ENCODE measurements at places on chromosomes 7 and 10.
A peak's percentile ranks its signal among the peaks of the same experiment; 100 is the strongest.

DNA sequence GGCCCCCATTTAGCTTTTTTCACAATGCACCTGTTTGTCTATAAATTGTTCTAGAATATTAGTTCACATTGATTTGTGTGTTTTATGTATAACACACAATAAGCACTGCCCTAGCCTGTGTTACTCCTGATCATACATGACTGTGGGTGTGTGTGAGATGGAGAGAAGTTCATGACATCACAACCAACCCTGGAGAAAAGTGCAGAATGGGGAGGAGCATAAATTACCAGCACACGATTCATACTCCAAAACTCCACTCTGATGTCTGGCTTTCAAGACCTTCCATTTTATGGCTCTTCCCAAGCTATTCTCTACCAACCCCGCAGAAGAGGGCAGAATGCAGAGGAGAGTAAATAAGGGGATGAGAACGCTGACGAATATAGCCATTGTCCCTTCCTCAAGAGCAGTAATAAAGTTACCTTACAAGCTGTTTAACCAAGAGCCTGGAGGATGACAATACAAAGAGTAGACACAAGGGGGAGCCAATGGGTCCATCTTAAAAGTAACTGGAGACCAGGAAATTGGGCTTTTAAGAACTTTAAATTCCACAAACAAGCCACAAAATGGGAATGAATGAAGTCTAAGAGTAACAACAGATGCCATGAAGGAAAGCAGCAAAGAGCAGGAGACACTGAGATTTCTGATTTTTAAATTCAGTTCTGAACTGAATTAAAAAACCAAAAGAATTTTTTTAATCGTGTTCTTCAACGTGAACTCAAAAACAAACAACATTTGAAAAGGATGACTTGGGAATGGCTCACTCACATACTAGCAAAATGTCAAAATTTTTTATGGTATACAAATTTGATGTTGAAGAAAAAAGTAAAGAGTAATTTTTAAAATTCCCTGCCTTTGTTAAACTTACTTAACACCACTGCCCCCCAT lies 159.6 kb downstream of the PARD3 start:
- peak; percentile 81 for DNase-seq

DNA sequence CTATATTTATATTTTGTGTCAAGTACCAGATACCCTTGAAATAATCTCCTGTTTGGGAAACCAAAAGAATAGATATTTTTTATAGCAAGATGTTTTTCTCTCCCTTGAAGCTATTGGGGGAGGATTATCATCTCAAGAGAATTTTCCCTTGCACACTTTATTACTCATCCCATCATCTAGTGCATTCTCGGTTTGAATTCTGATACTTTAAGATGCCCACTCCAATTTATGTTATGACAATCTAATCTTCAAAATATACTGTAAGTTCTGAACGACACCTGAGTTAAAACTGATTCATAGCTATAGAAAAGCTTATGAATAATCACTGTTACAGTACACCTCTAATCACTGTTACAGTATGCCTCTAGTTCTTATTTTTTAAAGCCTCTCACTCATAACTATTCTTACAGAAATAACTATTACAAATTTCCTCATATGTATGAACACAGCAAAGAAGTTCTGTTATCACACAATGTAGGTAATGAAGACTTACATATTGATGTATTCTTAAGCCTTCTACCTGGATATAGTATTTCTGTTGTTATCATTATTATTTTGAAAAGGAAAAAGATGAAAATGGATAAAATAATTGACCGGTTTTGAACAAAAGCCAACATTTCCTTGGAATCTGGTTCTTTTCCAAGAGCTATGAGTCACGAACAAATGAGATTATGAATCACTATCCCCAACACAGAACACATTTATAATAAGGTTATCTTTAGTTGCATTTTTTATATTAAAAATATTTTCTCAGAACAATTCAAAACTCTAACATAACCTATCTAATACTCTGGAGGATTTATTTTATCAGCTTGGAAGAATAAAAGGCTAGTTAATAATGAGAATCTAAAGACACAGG lies 72.3 kb upstream of the FAM13C start:
- peak; percentile 64 for DNase-seq

GRCh38 chr7:96530786-96531185 lies 178.9 kb downstream of the SEM1 start:
- no peak for DNase-seq

GRCh38 chr7:106071999-106072714 lies 40.0 kb downstream of the SYPL1 start:
- DNase-seq, result no peak

DNA sequence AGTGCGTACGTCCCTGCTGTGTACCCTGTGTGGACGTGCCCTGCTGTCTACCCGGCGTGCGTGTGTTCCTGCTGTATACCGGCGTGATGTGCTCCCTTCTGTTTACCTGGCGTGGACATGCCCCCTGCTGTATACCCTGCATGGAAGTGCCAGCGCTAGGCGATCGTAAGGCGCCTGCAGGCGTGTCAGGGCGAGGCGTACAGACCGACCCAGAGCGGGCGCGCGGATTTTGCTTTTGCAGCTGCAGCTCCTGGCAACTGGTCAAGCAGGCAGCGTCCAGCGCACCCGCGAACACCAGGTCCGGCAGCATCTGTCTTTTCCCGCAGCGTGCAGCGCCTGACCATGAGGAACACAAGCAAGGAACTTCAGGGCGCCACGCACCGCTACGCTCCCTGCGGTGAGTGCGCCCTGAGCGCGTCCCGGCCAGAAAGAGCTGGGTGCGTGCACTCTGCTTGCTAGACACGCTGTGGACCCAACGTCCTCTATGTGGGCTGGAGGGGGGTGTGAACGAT lies 680 bp downstream of the C7orf57 start:
- DNase-seq, result peak; percentile 49

- peak; percentile 12 for DNase-seq
Measured at GRCh38 chr10:63887023-63887589, 365.9 kb downstream of the REEP3 start.

DNA sequence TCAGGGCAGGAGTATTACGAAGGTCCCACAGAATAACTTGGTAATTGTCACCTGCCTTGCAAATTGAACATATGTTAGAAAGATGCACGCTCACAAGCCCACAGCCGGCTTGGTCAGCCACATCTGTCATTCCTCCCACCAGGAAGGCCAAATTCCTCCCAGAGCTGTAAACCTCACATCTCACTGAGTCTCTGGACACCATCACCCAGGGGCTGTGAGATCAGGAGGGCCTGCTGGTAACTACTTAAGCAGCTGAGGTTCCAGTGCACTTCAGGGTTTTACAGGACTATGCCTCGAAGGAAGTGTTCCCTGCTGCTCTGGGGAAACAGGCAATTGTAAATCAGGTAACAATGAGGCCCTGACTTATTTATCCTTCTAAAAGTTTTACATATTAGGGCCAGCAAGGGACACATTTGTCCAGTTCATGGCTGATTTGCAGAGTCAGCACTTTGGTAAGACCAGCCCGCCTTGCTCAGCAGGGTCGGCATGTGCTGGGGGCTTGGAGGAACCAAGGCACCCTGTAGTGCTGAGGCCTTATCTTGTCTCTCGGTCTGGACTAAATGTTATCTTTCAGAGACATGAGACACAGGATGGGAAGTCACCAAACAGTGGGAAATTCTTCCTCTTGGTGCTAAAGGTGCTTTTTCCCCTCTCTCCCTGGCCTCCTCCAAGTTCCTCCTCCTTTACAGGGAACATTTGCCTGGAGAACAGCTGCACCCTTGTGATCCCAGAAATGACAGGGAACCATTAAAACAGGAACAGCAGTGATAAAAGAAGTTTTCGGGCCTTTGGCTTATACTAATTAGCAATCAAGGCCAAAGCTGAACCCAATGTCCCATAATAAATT lies 34.3 kb downstream of the PYROXD2 start:
- DNase-seq, result no peak

DNA sequence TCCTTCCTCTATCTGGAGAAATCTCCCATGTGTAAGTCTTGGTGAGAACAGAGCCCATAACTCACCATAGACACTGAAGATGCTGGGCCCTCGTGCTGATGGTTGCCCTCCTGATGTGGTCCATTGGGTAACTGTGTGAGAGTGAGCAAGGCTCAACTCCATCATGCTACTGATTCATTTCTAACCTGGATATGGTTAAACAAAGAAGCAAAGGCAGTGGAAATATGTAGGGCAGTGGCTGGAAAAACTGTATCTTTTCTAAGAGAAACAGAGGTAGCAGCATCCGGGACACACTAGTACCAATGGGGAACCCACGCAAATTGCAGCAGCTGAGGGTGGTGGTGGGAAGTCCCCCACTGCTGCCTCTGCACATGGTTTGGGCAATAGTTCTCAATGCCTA lies 221.7 kb downstream of the KLF6 start:
- no peak for DNase-seq

GRCh38 chr7:38428041-38428440 lies 154.6 kb upstream of the TARP start:
- no peak for DNase-seq

GRCh38 chr10:122646511-122647382 lies 52.9 kb downstream of the C10orf120 start:
- no peak for DNase-seq

- DNase-seq, result no peak
Measured at GRCh38 chr10:248307-248706, 113.1 kb downstream of the ZMYND11 start.

DNA sequence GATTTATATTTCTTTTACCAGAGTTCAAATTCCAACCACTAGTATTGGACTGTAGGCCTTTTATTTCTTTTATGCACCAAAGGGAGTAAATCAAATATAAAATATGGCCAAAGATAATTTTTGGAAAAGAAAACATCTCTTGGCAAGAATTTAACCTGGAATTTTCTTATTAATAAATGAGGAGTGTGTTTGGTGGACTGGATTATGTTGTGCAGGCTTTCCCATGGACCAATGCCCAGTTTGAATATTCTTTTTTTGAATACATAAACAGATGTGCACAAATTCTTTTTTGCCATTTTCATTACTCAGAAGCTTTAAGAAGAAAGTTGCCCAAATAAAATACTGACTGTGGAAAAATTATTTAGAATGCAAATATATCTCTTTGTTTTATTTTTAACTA lies 22.1 kb upstream of the PRKG1 start:
- no peak for DNase-seq

GRCh38 chr7:21915140-21915539 lies 30.6 kb downstream of the CDCA7L start:
- no peak for DNase-seq

- DNase-seq, result no peak
Measured at GRCh38 chr7:27329909-27330308, 87.3 kb downstream of the EVX1 start.

DNA sequence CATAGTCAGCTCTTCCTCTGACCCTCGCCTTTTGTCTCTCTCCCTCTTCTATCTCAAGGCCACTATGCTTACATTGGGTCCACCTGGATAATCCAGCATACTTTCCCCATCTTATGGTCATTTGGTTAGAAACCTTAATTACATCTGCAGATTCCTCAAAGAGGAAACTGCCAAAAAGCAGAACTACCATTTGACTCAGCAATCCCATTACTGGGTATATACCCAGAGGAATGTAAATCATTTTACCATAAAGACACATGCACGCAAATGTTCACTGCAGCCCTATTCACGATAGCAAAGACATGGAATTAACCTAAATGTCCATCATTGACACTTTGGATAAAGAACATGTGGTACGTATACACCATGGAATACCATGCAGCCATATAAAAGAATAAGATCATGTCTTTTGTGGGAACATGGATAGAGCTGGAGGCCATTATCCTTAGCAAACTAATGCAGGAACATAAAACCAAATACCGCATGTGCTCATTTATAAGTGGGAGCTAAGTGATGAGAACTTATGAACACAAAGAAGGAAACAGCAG lies 114.8 kb upstream of the NPY start:
- DNase-seq, result no peak

- no peak for DNase-seq
Measured at GRCh38 chr7:51847461-51848134, 531.0 kb upstream of the COBL start.

- DNase-seq, result no peak
Measured at GRCh38 chr10:14742382-14742781, 32.3 kb downstream of the FAM107B start.

GRCh38 chr7:148912758-148913541 lies 28.9 kb upstream of the EZH2 start:
- DNase-seq, result no peak

- no peak for DNase-seq
Measured at GRCh38 chr7:33486633-33487032, 357.3 kb downstream of the BBS9 start.

DNA sequence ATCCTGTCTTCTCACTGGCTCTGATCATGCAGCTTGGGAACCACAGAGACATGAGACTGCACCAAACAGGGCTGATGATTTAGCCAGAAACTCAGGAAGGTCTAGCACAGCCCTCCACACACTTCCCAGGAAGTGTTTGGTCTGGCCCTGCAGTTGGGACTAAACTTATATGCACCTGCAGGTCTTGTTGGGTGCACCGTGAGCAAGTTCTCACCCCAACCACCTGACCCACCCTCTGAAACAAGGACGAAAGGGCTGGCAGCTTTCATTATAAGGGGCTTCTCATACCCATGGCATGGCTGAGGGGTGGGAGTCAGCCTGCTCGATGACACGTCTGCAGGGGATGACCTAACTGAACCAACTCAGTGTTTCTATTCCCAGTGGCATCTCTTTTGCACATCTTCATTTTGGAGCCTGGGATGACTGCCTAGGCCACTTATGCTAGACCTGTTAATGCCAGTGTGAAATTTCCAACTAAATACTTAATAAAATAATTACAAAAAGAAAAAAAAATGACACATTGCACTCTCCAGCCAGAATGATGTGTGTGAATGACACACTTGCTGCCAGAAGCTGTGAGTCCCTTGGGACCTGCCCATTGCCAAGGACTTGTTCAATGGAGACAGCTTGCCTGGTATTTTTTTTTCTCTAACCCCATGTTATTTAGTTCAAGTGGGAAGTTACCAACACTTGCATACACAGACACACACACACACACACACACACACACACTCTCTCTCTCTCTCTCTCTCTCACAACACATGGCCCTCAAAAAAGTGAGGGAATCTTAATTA lies 102.6 kb downstream of the NEURL1 start:
- peak; percentile 22 for DNase-seq

GRCh38 chr10:76111986-76112825 lies 680.8 kb downstream of the LRMDA start:
- DNase-seq, result no peak

DNA sequence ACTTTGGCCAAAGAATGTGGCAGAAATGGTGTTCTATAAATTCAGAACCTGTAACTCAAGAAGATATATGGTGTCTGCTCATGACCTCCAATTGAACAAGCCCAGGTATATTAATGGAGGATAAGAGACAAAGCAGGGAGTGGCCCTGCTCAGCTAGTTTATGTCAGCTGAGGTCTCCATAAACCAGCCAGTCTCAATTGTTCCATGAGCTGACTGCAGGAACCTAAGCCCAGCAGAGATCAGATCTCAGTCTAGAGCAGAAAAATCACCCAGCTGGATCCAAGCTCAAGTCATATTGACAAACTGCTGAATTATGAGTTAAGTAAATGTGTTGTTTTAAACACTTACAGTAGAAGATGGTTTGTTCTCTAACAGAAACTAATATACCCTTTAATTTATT lies 105.5 kb upstream of the SGCE start:
- no peak for DNase-seq

DNA sequence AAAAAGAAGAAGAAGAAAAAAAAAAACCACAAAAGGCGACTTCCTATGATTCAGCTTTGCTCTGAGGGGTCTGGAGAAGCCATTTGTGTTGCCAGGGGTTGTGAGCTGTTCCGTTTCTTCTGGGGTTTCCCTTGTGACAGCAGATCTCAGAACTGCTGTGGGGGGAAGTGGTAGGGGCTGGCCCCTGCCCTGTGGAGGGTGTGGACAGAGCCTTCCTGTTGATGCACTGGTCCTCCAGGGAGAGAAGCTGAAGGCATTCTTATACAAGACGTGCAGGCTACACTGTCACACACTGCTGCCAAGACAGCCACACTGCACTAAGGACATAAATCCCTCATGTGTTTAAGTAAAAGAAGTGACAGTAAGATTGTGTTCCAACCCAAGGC lies 17.3 kb upstream of the CSGALNACT2 start:
- DNase-seq, result no peak
